ENCODE measurements at places on chromosomes 11 and 22. TPM values are rescaled to one million over a fixed set of nuclear protein-coding genes. Genes with fewer than 3 reads are reported as not detected.

DNA sequence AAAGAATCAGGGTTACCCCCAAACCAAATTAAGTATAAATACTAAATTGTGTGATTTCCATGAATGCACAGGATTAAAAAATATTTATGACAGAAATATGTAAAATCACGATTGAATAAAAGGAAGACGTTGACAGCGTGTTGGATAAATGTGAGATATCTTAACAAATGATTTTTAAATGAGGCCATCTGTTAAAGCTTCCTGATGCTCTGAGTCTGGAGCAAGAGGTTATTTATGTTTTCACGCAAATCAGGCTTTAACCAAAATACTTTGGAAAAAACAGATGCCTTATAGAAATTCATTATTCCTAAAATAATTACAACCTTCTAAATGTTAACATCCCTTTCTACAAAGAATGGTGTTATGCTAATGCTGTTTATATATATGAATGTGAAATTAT lies 123.3 kb downstream of the PAX6 start:
- no peak overlapping the region for H3K4me3 ChIP-seq
- no peaks in the 10 kb centered on the region for H3K27me3 ChIP-seq
- H3K4me1 ChIP-seq, result no peaks in the 10 kb centered on the region

GRCh38 chr22:38631724-38632123 lies 24.5 kb downstream of the FAM227A start:
- H3K36me3 ChIP-seq, result no peaks in the 10 kb centered on the region
- no peak overlapping the region for H3K27ac ChIP-seq
- peak overlapping the region; percentile 23 for H3K4me3 ChIP-seq

DNA sequence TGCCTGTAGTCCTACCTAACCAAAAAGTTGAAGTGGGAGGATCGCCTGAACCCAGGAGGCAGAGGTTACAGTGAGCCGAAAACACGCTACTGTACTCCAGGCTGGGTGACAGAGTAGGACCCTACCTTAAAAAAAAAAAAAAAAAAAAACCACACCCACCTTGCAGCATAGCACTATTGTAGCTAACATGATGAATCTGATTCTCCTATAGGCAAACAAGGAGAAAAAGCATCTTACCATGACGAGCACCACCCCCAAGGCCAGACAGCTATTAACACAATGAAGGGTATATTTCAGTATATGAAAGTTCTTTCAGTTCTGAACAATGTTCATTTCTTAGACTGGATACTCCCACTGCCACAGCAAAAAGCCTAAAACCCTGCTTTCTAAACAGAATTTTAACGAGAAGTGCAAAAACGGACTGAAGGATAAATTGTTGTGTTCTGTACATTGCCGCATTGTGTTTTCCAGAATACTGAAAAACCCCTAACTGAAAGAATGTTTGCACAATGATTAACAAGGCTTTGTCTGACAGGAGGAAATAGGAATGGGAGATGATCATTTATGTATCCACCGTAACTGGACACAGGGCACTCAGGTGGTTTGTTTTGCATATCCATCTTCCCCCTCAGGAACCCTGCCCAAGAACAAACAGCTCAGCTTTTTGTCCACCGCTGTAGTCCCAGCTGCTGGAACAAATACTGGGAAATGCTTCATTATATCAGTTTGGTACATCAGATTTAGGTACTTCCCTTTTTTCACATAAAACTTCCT lies 8.9 kb downstream of the PISD start:
- no peak overlapping the region for H3K4me3 ChIP-seq
- no peaks in the 10 kb centered on the region for H3K27me3 ChIP-seq
- H3K27ac ChIP-seq, result no peak overlapping the region
- H3K36me3 ChIP-seq, result no peaks in the 10 kb centered on the region

DNA sequence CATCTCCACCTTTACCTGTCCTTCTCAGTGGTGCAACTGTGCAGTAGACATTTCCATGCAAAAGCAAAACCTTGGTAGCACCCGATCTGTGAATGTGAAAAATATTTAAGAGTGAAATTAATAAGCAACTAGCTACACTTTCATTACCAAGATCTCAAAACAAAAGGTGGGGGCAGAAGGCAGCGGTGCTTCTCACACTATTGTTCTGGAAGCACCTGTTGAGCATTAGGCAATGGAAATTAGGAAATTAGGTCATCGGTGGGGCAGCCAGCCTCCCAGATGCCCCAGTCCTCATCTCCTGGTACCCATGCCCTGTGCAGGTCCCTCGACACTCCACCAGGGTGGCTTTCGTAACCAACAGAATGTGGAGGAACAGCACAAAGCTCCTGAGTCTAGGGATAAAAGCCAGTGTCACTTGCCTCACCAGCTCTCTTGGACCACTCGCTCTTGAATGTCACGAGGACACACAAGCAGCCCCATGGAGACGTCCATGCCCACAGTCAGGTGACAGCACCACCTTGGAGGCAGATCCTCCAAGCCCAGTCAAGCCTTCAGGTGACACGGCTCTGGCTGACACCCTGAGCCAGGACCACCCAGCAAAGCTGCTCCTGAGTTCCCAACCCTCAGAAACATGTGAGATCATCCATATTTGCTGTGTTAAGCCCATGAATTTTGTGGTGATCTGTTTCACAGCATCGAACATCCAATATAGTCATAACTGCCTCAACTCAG lies 3.3 kb downstream of the LTO1 start:
- no peak overlapping the region for H3K4me3 ChIP-seq
- DNase-seq, result no peak
- no peaks in the 10 kb centered on the region for H3K36me3 ChIP-seq
- H3K27ac ChIP-seq, result no peak overlapping the region

DNA sequence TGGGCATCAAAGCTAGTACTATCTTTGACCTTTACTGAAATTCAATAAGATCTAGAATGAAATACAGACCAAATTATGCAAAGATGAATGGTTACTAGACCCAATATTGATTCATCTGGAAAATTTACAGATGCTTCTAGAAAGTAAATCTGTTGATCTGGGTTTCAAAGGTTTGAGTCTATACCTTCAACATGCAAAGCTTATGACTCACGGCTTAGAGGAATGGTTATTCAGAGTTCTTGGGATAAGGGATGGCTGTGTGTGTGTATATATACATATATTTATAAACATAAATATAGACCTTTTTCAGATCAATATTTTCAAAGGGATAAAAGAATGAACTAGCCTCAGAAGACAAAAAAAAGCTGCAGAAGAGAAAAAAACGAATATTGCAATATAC lies 1.3 kb downstream of the SPTY2D1 start:
- no peak for DNase-seq
- H3K4me1 ChIP-seq, result peaks cover 55% of the 10 kb centered on the region
- peak overlapping the region; percentile 75 for H3K27ac ChIP-seq
- H3K36me3 ChIP-seq, result peaks cover 3% of the 10 kb centered on the region

KCNJ1 gene
- total RNA-seq, result not detected

SCARF2 gene
- 1.4 TPM for total RNA-seq

- peak overlapping the region; percentile 99 for H3K27ac ChIP-seq
- no peak for DNase-seq
- H3K4me3 ChIP-seq, result peak overlapping the region; percentile 95
- H3K4me1 ChIP-seq, result peaks cover 88% of the 10 kb centered on the region
- H3K27me3 ChIP-seq, result no peaks in the 10 kb centered on the region
- H3K36me3 ChIP-seq, result peaks cover 21% of the 10 kb centered on the region
Measured at GRCh38 chr11:61331651-61332050, 1.3 kb downstream of the DDB1 start.

DNA sequence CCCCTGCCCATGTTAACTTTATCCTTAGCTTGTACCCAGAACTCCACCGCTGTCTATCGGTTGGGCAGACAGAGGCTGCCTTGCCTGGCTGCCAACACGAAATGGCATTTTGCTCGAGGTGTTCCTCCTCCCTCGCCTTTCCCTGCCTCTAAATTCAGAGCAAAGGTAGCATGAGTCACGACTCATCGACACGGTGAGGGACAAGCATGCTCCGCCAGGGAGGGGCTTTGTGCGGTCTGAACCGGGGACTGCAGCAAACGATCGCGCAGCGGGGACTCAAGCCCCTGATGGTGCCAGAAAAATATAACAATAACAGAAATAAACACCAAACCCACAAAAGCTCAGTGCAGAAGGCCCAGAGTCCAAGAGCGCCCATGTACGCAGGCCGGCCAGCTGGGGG lies 52.3 kb downstream of the RTL6 start:
- H3K27ac ChIP-seq, result no peak overlapping the region
- no peaks in the 10 kb centered on the region for H3K4me1 ChIP-seq
- no peak overlapping the region for H3K4me3 ChIP-seq
- peaks cover 4% of the 10 kb centered on the region for H3K36me3 ChIP-seq
- no peaks in the 10 kb centered on the region for H3K27me3 ChIP-seq

- peaks cover under 1% of the 10 kb centered on the region for H3K36me3 ChIP-seq
- DNase-seq, result peak; percentile 83
- H3K27ac ChIP-seq, result peak overlapping the region; percentile 55
- no peaks in the 10 kb centered on the region for H3K27me3 ChIP-seq
- peaks cover 94% of the 10 kb centered on the region for H3K4me1 ChIP-seq
Measured at GRCh38 chr11:35083431-35084238, 55.3 kb upstream of the CD44 start.

DNA sequence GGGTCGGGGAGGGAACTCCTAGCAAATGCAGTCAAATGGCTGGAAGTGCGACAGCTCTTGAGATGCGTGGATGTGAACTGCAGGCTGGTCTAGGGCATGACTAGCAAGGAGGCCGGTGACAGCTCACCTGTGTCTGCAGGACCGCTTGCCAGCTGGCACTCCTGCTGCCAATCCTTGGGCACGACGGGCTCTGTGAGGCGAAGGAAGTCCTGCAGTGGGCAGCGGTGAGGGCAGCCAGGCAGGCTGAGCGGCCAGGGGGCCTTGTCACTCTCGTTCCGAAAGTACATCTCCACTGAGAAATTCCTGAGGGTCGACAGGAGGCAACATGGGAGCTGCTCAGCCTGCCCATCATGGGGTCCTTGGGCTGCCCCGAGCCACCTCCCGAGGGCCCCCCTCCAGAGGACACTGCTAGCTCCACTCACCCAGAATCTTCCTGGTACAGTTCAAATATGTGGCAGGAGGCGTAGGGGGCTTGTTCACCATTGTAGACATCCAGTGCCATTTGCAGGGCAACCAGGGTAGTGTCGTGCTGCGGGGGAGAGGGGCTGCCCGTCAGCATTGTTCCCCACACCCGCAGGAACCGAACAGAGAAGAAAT lies 5.9 kb downstream of the ACP2 start:
- H3K4me3 ChIP-seq, result no peak overlapping the region
- peaks cover 33% of the 10 kb centered on the region for H3K4me1 ChIP-seq
- no peak for DNase-seq
- peaks cover 15% of the 10 kb centered on the region for H3K36me3 ChIP-seq
- peak overlapping the region; percentile 7 for H3K27ac ChIP-seq
- no peaks in the 10 kb centered on the region for H3K27me3 ChIP-seq

- H3K27me3 ChIP-seq, result no peaks in the 10 kb centered on the region
- DNase-seq, result no peak
- H3K27ac ChIP-seq, result no peak overlapping the region
- H3K36me3 ChIP-seq, result peaks cover 8% of the 10 kb centered on the region
- H3K4me1 ChIP-seq, result no peaks in the 10 kb centered on the region
Measured at GRCh38 chr11:82041764-82042163, 691.9 kb downstream of the FAM181B start.

GRCh38 chr22:46192210-46192993 lies 42.1 kb downstream of the PPARA start:
- no peak for DNase-seq
- H3K27ac ChIP-seq, result no peak overlapping the region
- H3K27me3 ChIP-seq, result no peaks in the 10 kb centered on the region
- H3K4me3 ChIP-seq, result no peak overlapping the region
- H3K4me1 ChIP-seq, result no peaks in the 10 kb centered on the region

- no peak overlapping the region for H3K4me3 ChIP-seq
- no peaks in the 10 kb centered on the region for H3K4me1 ChIP-seq
Measured at GRCh38 chr22:32661296-32661695, 140.2 kb upstream of the TIMP3 start.

All from activated T-cell treated with anti-CD3 and anti-CD28 coated beads, Interleukin-2, amount 50 U/mL, for 72 hours (primary cell).